ENCODE measurements at places on chromosomes 1 and 21.
A peak's percentile ranks its signal among the peaks of the same experiment; 100 is the strongest.

- DNase-seq = no peak
These were observed 102.7 kb upstream of the TTC34 start for GRCh38 chr1:2904191-2904590.

DNA sequence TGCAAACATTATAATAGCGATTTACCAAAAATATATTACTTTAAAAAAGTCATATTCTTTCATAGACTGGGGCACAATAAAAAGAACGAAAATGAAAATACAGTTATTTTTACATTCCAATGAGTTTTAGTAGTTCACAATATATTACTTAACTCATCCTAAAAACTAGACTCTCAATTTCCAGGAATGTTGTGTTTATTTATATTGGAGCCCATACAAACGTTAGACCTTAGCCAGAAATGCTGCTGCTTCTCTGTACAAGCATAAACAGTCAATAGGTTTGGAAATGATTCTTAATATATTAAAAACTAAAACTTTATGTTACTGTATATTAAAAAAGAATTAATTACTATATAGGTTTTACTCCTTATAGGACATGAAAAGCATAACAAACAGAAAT lies 302.3 kb downstream of the BRINP3 start:
- DNase-seq = no peak

- peak; percentile 58 for DNase-seq
These were observed 11.3 kb downstream of the TMCC2 start for GRCh38 chr1:205239078-205239477.

GRCh38 chr1:8541961-8542521 lies 224.1 kb downstream of the SLC45A1 start:
- no peak for DNase-seq

DNA sequence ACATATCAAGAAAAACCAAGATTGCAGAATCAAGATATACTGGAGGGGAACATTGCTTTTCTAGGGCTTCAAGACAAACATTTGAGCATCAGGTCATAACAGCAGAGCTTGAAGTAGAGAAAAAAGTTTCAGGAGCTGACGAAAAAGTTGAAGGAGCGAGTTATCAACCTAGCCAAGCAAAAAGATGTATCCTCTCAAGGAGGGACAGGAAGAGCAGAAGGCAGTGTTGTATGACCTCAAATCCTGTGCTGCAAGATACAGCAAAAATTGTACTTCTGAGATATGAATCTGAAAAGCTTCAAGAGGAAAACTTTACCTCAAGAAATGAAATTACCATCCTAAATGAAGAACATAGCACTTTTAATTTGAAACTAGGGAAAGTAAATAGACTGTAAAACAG lies 153.1 kb downstream of the AK5 start:
- no peak for DNase-seq

DNA sequence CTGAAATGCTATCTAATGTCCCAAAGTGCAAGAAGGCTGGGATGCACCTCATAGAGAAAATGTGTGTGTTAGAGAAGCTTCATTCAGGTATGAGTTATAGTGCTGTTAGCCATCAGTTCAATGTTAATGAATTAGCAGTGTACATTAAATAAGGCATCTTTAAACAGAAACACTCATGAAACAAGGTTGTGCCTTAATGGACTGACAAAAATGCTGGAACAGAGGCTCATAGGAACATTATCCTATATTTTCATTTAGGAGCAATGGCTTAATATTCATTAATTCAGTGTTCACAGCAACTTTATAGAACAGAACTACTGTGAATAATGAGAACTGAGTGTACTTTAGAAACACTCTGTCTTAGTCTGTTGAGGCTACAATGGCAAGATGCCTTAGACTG lies 15.2 kb upstream of the FAM89A start:
- no peak for DNase-seq
